ENCODE measurements at places on chromosomes 5 and 9.

- DNase-seq: no peak
These were observed 42.4 kb upstream of the RICTOR start for GRCh38 chr5:39116344-39117170.

DNA sequence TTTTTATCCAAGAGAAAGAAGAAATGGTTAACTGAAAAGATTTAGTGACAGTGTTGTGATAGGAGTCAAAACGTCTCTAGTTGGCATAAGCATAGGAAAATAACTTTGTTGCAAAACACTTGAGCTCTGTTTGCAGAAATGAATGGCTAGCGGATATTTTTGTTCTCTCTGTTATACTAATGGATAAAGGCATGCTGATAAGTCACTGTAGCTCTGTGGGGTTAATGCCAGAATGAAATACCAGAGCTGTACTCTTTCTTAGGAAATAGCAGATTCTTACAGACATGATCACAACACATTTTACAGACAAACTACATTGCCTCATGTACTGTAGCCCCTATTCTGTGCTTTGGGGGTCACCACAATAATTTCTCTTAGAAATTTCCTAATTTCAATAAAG is 202.8 kb downstream of the DMRTA1 start:
- DNase-seq: no peak

DNA sequence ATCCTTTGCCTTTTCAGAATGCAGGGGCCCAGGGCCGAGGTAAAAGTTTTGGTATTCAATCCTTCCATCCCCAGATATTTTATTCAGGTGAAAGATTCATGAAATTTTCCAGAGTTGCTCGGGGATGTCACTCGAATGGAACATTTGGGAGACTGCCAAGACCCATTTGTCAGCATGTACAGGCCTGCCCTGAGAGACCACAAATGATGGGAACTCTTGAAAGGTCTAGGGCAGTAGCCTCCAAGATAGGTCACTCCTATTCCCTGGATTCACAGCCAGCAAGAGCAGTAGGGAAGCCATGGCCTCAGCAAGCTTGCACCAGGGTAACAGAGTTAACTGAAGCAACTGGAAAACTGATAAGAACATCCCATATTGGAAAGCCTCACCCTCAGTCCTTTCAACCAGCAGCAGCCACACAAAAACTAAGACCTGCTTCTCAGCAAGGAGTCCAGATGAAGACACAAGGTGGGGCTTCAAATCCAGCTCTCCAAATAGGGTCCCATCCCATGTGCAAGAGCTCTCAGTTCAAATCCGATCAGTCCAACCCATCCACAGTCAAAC is 12.5 kb downstream of the CARD6 start:
- no peak for DNase-seq

GRCh38 chr5:99866740-99867139 is 668.4 kb upstream of the FAM174A start:
- no peak for DNase-seq

DNA sequence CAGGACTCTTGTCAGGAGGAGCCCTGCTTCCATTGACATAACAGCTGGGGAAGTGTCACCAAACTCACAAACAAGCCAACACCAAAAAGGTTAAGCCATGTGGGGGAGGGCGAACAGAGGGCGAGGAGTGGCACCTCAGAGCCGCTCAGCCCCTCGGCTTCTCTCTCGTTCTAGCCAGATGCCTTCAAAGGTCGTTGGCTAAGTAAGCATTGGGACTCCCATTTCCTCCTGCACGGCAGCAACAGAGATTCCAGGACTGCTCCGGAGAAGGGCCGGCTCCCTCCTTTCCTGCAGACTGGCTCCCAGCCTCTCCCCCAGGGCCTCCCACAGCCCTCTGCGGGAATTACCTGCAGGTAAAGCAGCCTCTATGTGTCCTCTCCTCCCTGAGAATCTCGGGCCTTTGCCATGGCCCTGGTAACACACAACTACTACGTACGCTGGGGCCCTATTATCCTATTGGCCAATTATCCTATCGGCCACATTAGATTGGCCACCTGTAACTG is 52.1 kb upstream of the RNU6ATAC start:
- no peak for DNase-seq

DNA sequence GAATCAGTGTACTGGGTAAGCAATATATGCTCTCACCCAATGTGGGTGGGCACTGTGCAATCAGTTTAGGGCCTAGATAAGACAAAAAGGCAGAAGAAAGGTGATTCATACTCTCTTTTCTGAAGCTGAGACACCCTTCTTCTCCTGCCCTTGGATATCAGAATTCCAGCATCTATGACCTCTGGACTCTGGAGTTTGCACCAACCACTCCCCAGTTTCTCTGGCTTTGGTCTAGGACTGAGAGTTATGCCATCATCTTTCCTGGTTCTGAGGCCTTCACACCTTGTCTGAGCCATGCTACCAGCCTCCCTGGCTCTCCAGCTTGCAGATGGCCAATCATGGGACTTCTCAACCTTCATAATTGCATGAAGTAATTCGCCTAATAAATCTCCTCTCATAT is 724.6 kb upstream of the TYRP1 start:
- DNase-seq: no peak

DNA sequence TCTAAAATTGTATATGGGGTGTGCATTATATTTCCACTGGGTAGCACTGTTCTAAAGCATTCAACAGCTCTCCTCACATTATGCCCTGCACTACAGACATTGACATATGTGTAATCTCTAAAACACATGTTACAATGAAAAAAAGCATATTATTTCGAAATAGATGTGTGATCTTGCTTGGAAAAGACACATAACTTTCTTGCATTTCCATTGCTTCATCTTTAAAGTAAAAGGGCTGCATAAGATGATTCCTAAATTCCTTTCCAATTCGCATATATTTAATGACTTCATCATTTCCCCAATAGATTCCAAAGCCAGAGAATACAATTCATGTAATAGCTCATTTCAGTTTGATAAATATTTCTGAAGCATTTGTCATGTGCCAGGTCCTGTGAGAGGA is 566.9 kb downstream of the PDE4D start:
- no peak for DNase-seq

GRCh38 chr5:74641735-74642542 is 1.4 kb upstream of the ENC1 start:
- no peak for DNase-seq

GRCh38 chr9:34744295-34745221 is 34.6 kb upstream of the CCL21 start:
- no peak for DNase-seq

DNA sequence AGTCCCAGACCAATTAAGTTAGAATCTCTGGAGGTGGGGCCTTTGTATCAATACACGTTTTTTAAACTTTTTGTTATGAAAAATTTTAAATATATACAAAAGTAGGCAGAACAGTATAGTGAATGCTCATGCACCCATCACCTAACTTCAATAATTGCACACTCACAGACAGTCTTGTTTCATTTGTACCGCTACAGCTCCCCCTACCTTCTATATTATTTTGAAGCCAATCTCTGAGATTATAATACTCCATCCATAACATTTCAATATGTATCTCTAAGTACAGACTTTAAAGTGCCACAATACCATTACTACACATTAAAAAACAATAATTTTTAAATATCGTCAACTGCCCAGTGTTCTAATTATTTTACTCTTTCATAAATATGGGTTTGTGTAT is 32.9 kb downstream of the ISL1 start:
- DNase-seq: no peak

DNA sequence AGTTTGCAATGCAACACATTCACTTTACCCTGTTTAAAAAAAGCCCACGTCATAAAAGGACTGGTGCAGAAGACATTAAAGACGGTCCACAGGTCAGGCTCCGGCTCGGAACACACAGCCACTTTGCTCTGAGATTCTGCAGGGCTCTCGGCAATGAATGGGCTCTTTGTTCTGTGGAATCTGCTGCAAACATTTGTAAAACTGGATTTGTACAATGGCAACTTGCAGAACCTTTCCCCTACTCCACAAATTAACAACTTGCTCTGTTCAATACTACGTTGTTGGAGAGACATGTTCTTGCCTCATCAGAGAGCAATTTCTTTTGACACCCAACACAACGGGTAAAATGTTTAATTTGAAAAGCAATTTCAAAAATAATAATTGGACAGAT is 13.0 kb upstream of the NR5A1 start:
- DNase-seq: no peak

GRCh38 chr5:132736853-132737833 is at the start of gene KIF3A:
Gene KIF3A (minus strand): TSS chr5:132737546. CDS start chr5:132737419, 127 bp downstream.
- peak; percentile 99 for DNase-seq

- DNase-seq: no peak
These were observed 27.0 kb downstream of the PRDM6 start for GRCh38 chr5:123116058-123116457.

- no peak for DNase-seq
These were observed 7.4 kb downstream of the NKX2-5 start for GRCh38 chr5:173227636-173228035.

- DNase-seq: no peak
These were observed 4.9 kb downstream of the DDX4 start for GRCh38 chr5:55742778-55743177.

DNA sequence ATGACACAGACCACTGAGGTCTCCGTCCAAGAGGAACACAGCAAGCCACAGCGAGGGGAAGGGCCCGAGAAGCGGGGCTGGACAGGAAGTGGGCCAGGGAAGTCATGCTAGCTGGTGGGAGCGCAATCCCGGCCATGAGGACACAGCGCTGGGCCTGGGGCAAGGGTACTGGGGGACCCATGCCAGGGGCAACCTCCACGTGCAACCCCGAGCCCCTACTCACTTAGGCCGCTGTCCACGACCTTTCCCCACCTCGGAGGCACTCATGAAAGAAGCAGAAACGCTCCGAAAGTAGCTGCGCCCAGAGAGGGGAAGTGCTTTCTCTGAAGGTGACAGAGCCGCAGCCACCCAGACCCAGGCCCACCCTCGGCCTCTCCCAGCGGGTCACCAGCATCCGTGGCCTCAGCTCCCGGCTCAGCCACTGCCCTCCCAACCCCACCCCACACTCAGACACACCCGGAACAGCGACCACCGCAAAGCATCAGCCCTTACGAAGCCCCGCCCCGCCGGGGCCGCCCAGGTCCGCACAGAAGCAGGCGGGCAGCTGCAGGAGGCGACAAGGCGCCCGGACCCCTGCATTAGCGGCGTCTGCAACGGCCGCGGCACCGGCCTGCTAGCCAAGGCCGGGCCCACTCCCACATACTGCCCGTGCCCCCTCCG is 782 bp downstream of the BICD2 start:
- DNase-seq: no peak

DNA sequence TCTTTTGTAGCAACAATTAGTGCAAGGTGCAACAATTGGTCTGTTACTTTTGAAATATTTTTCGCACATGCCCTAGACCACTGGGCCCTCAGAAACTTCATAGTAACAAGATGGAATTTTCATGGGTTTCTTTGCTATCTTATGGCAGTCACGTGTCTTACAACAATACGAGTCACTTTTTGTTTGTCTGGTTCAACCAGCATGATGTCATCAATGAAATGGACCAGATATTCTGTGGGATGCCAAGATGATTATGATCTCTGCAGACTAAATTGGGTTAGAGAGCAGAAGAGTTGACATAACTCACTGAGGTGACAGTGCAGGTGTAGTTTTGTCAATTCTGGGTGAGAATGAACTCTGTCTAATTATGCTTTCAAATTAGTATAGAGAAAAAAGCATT is 239.6 kb upstream of the RIOK2 start:
- no peak for DNase-seq

DNA sequence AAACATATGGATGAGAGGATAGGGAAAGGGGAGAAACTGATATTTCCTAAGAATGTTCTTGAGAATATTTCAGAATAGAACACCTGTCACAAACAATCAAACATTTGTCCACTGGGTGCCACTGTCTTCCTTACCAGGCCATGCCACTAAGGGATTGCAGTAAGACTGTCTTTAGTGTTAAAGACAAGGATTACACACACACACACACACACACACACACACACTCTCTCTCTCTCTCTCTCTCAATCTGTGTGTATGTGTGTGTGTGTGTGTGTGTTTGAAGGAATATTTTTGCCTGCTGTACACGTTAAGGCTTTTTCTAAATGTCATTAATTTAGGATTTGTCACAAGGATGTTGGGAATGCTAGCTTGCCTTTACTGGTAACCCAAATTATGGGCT is 54.4 kb downstream of the CCDC192 start:
- no peak for DNase-seq

DNA sequence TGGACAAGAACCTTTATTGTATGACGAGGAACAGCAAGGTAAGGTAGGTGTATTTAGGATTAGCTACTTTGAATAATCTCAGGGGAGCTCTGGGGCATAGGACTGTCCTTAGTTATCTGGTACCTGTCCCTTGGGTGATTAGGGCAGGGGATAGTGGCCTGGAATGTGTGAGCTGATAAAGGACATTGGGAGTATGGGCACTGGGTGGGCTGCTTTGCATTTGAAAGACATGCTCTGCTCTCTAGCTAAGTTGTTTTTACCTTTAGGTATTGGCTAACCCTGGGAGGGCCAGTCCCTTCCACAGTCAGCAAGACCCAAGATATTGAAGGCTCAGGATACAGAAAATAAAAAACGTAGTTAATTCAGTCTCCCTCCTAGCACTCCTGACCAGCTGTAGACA is 282.8 kb upstream of the C9orf72 start:
- no peak for DNase-seq

GRCh38 chr5:307794-308579 is 13.5 kb upstream of the AHRR start:
- DNase-seq: no peak

GRCh38 chr9:112765281-112765680 is 14.7 kb downstream of the SNX30 start:
- DNase-seq: no peak

DNA sequence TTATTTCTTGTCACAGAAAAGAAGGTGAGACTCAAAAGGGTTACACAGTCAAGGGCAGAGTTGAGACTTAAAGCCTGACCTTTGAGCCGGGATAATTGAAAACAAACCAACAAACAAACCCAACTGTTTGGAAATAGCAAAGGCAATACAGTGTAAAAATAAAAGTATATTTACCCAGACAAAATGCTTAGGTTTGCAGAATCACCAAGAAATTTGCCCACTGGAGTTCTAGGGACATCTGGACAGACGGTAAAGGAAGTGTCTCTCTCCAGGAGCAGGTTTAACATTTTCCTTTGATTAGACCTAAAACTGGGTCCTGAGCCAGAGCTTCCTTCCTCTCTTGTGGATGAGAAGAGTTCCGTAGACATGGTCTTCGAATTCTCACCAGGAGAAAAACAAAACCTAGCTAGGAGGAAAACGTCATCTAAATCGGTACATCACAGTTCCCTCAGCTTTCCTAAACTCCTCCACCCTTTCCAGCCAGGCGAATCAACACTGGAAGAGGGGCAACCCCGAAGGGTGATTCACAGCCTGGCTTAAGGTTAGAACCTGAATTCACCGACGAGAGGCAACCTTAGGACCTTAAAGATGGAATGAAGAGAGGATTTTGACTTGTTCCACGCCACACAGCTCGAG is 673 bp downstream of the CDC25C start:
- DNase-seq: no peak

Data from stimulated activated CD8-positive, alpha-beta memory T cell treated with anti-CD3 and anti-CD28 coated beads, Interleukin-7, amount 100 ng/mL, for 4 hours (primary cell).